ENCODE measurements at places on chromosomes 11 and 22. TPM values are rescaled to one million over a fixed set of nuclear protein-coding genes. Genes with fewer than 3 reads are reported as not detected.

MS4A6A gene
- 0.60 TPM for total RNA-seq

GRCh38 chr11:112841729-112842128 is 119.5 kb upstream of the NCAM1 start:
- DNase-seq: no peak

GRCh38 chr11:120125024-120125423 is 12.9 kb downstream of the TRIM29 start:
- no peak for DNase-seq

- no peak for DNase-seq
Measured at GRCh38 chr11:67345920-67346819, 7.2 kb downstream of the POLD4 start.

- no peak for DNase-seq
Measured at GRCh38 chr11:3170044-3170755, 5.1 kb upstream of the OSBPL5 start.

OR5M10 gene
- total RNA-seq: not detected

DNA sequence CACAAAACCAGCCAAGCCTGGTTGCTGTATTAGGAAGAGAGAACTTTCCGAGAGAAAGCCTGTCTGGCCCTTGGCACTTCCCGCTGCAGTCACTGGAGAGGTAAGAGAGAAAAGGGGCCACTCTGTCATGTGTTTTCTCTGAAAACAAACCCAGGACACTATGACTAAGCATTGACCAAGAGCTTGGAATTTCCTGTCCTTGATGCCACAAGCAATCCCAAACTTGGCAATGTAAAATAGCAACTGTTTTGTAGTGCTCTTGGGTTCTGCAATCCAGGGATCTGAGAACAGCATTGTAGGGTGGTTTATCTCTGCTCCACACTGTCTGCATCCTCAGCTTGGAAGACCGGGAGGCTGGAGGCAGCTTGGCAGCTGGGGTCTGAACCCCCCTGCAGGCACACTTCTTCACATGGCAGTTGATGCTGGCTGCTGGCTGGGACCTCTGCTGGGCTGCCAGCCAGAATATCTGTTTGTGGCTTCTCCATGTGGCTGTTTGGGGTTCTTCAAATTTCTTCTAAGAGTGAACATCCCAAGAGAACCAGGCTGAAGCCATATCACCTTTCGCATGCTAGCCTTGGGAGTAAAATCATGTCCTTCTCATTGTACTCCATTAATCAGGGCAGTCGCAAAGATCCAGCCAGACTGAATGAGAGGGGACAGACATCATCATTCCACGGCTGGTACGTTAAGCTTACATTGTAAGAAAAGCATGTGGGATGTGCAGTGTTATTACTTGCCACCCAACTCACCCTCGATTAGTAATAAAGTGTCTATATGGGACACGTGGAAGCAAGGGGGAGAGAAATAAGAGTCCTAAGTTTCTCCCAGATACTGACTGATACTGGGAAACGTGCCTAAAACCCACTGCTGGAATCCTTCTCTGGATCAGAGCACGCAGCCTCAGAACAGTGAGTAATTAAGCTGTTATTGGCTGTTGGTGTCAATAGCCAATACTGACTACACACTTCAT is 537.4 kb upstream of the B3GAT1 start:
- DNase-seq: peak; percentile 87

RHOD gene
- 10.6 TPM for total RNA-seq

- DNase-seq: no peak
Measured at GRCh38 chr11:8329336-8329735, 65.7 kb upstream of the LMO1 start.

- DNase-seq: peak; percentile 17
Measured at GRCh38 chr22:17707526-17707925, 66.7 kb downstream of the BID start.

GRCh38 chr22:46605117-46605516 is 15.1 kb upstream of the GRAMD4 start:
- no peak for DNase-seq

ADORA2A gene
- total RNA-seq: 113 TPM

GNB1L gene
- total RNA-seq: 14.6 TPM

IL18 gene
- total RNA-seq: 0.99 TPM

DNA sequence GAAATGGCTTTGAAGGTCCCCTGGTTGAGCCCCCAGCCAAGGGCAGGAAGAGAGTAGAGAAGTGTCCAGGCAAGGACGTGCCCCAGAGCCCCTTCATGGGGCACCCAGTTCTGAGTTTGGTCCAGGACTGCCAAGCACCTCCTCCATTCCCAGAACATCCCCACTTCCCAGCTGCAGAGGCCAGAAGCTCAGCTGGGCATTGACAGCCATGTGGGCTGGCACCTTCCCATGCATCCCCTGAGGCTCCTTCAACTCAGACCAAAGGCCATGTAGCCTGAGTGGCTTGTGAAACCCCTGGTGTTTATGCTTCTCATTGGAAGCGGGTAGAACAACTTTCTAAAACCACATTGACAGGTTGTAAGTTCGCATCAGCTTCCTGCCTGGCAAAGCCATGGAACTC is 789.6 kb downstream of the TBC1D22A start:
- no peak for DNase-seq

- DNase-seq: no peak
Measured at GRCh38 chr22:48751539-48752437, 1075.9 kb downstream of the BRD1 start.

DNA sequence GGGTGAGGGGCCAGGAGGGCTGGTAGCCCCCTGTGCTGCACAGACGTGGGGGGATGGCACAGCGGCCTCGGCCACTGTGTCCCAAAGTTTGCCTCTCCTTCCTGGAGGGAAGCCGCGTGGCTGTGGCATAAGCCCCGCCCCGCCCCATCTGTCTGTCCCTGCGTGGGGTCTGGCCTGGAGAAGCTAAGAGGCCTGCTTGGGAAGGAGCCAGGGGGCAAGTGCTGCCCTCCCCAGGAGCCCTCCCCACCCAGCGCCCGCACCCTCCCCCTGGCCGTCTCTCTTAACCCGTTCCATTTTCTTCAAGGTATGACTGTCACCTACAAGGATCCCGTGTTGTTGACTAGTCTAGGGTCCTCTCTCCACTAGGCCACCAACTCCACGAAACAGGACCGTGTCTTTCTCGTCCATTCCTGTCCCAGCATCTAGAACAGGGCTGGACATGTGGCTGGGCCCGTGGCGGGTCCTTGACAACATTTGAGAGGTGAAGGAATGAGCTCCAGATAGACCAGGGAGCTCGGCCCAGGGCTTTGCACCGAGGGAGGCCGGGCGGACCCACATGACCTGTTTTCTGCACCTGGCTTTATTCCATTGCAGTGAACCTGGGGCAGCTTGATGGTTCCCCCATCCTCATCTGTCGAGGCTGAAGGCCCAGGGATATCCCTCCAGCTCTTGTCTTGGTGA is 428.0 kb downstream of the TBC1D22A start:
- DNase-seq: no peak

GRCh38 chr11:70769106-70769505 is 370.8 kb downstream of the CTTN start:
- no peak for DNase-seq

DNA sequence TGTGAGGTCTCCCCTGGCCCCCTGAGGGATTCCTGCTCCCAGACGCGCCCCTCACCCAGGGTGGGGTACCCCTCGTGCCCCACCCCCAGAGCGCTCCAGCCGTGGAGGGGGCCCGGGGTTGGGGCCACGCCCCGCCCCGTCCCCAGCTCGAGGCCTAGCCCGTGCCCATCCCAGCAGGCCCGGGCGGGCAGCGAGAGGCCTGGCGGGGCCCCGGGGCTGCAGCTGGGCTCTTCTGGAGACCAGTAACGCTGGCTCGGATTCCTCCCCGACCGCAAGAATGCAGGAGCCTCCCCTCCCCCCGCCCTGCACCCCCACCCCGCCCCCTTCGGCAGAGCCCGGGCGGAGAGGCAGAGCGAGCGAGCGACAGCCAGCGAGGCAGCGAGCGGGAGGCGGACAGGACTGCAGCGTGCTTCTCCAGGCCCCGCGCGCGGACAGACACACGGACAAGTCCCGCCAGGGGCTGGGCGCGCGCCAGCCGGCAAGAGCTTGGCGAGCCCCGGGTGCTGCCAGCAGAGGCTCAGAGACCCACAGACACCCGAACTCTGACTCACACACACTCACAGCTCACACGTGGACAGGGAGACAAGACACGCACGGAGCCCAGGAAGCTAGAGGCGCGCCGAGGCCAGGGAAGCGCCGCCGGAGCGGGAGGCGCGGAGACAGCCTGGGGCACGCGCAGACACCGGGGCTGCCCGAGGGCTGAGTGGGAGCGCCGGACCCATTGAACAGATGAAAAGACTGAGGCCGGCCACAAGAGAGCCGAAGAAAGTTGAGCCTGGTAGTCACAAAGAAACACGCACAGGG is 15.2 kb downstream of the BCL9L start:
- DNase-seq: no peak

GRCh38 chr11:74311352-74311926 is at the start of gene P4HA3:
TSS of gene P4HA3 (minus strand) at chr11:74311640. CDS start at chr11:74311611, 29 bp downstream.
- no peak for DNase-seq

PDE2A gene
- total RNA-seq: 25.3 TPM

DNA sequence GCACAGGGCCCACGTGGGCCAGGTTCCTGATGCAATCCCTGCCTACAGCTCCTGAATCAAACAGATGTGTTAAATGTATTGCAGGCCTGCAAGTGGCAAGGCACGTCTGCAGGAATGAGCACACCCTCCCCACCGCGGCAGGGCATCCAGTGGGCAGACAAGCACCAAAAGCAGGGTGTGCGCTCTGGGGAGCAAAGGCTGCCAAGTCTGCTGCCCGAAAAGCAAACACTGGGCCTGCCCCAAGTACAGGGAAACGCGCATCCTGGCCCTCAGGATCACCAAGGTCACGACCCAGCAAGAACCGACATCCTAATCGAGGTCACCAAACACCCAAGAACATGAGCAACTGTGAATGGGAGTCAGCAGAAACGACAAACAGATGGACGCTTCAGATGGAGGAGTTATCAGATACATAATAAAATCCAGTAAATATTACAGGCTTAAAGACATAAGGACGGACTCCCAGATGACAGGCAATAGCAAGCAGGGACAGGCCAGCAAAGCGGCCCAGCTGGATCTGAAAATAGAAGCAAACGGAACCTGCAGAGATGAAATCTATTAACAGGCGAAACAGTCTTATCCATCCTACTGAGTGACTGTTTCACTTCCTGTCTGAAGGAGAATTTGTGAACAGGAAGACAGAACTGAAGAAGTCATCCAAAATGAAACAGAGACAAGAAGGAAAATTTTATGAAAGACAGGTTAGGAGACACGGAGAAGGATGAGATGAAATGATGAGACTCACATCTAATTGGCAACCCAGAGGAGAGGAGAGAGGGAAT is 26.7 kb downstream of the CARS1 start:
- DNase-seq: no peak

RBM4 gene
- 124 TPM for total RNA-seq

SCUBE2 gene
- total RNA-seq: 0.73 TPM

SEC14L6 gene
- not detected for total RNA-seq

DNA sequence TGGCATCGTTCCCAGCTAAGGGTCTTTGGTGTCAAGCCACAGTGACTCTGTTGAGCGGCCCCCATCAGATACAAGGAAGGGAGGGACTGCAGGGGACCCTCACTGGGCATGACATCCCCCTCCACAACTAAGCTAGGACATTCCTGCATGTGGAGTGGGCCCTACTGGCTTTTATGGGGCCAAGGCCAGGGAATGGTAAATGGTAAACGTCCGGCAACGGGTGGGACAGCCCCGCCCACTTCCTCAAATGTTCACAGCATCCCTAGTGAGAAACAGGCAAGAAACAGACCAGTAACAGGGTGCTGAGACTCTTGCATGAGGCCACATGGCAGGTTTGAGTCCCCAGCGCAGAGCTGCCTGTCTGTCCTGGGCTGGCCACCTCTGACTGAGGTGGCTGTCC is 4.4 kb downstream of the TMPRSS6 start:
- DNase-seq: no peak

DNA sequence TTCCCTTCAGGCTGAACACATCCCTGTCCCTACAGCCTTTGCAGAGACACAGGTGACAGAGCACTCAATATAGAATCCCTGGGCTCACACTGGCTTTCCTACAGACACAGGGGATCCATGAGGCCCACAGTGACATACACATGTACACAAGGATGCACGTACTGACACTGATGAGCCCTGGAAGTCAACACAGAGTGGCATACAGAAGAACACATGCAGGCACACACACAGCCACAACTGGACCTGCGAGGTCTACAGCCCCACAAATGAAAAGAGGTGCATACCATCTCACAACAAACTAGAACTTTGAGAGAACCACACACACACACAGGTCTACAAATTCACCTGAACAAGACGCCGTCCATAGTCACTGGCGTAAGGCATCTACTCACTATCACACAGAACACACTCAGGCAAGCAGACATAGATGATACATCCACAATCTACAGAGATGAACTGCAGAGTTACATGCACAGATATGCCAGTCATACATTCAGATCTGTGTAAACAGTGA is 3.5 kb upstream of the ZNF74 start:
- DNase-seq: no peak

MS4A10 gene
- total RNA-seq: not detected

MUC5AC gene
- total RNA-seq: not detected

TMPRSS13 gene
- not detected for total RNA-seq

UQCC3 gene
- 13.0 TPM for total RNA-seq

DNA sequence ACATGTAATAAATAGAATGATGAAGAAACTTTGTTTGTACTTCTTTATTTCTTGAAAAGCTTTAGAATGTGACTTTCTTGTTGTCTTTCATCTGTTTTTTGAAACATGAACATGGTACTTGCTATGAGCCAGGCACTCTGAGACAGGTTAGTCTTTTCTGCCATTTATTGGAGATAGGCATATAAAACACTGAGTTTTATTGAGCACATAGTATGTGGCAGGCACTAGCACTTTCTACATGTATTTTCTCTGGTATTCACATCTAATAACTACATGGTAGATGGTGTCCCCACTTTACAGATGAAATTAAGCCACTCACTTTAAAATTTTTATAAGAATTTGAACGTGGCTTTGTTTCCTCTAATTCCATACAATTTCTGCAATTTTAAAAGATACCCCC is 7.7 kb upstream of the ANKRD42 start:
- no peak for DNase-seq

DNA sequence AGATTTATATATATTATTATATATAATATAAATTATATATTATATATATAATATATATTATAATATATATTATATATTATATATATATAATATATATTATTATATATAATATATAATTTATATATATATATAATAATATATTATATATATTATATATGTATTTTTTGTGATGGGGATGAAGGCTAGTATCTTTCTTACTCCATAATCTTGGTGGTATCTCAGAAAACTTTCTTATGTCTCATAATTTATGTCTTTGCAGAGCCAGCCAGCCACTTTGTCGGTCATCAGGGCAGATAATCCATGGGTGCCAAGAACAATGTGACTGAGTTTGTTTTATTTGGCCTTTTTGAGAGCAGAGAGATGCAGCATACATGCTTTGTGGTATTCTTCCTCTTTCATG is at the start of gene OR4S1:
TSS of gene OR4S1 (plus strand) at position 301 of the 400 bp plus-strand sequence. CDS start at position 301, 0 bp downstream.
- DNase-seq: no peak
